ENCODE measurements at places on chromosomes 3 and 15. TPM values are rescaled to one million over a fixed set of nuclear protein-coding genes. Genes with fewer than 3 reads are reported as not detected.

DNA sequence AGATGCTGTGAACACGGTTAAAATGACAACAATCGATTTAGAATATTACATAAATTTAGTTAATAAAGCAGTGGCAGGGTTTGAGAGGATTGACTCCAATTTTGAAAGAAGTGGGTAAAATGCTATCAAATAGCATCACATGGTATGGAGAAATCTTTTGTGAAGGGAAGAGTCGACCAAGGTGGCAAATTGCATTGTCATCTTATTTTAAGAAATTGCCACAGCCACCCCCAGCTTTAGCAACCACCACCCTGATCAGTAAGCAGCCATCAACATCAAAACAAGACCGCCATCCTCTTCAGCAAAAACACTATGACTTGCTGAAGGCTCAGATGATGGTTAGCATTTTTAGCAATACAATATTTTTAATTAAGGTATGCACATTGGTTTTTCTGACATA lies 5.7 kb upstream of the CCR5 start:
- DNase-seq, result no peak

DNA sequence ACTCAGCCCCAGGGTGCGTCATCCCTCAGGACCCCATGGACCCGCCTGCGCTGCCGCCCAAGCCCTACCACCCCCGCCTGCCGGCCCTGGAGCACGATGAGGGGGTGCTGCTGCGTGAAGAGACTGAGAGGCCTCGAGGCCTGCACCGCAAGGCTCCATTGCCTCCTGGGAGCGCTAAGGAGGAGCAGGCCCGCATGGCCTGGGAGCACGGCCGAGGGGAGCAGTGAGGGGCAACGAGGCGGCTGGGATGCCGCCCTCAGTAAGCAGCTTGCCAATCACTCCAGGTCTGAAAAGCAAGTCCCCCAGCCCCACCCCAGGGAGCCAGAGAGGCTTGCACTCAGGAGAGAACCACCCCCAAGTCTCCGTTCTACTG lies 3.8 kb upstream of the MANF start:
- no peak for DNase-seq

GRCh38 chr3:42665050-42665878 lies 11.8 kb downstream of the ZBTB47 start:
- no peak for DNase-seq

GRCh38 chr15:89303986-89304385 lies 30.6 kb downstream of the POLG start:
- DNase-seq, result no peak

DNA sequence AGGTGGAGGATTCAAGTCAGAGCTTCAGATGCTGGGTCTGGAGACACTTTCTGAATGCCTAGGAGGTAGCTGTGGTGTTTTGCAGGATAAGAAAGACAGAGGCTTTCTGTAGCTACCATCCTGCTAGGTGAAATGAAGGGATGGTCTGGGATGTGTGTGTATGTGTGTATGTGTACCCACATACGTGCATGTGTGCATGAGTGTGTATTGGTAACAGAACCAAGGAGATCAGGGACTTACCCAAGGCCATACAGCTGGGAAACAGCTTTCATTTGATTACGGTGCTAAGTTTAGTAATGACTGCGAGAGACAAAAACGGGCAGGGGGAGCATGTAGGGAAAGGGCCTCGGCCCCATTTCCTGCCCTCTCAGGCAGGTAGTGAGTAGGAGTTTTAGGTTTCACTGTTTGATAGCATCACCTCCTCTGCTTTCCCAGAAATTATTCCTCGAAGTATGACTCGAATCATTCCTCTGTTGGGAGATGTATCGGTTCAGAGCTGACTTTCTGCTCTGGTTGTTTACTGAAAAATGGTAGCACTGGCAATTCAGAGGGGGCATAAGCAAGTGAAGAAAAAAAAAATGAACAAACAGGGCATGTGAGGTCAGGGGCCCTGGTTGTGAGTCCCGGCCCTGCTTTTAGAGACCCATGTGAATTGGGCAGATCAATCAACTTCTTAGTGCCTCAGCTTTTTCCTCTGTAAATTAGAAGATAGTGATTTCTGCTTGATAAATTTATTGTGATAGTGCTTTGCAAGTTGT lies 130.7 kb downstream of the LPP start:
- no peak for DNase-seq

DNA sequence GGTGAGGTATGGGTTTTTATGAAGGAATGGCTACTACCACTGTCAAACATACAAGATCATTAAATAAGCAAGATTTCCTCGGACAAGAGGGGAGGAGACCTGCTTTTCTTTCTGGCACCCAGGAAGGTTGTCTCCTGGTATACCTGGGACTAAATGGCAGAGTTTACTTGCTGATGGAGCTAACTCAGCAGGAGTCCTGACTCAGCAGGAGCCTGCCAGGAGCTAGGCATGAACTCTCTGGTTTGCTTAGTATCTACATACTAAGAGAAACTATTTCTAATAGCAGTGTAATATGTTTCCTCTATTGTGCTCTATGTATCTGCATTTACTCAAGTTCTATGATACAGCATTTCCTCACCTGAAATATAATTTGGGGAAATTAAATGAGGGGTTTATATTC lies 404.2 kb downstream of the RSL24D1 start:
- no peak for DNase-seq

DNA sequence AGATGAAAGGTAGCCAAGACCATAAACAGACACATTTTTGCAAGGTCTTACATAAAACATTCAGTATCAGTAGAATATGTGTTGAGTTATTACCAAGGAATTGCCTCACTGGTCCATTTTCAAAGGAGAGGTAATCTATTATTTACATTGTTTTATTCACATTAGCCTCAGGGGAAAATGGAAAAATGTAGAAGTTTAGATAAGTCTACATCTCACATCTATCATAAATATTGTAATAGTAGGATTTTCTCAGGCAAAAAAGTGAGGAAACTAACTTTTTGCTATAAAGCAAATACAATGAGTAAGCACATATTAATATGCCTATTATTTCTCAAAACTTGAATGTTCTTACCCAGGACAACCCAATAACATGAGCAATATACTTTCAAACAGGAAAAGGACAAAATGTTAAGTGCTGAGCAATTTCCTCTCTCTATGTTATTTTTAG lies 184.6 kb upstream of the AGTR1 start:
- DNase-seq, result no peak

GRCh38 chr3:45841420-45841756 lies 531 bp downstream of the LZTFL1 start:
- DNase-seq, result no peak

GRCh38 chr15:65286069-65286703 lies 497 bp downstream of the PARP16 start:
- DNase-seq, result no peak

FOXP1 gene
- 10.3 TPM for total RNA-seq
